GM04504 (cell line): ENCODE measurements at places on chromosomes 7 and 10.

GRCh38 chr7:81138870-81139269, 220.0 kb upstream of the SEMA3C start:
- no peak for DNase-seq

GRCh38 chr7:20730611-20731010, 56.1 kb downstream of the SP8 start:
- no peak for DNase-seq

- no peak for DNase-seq
These were observed 104.2 kb downstream of the ADK start for GRCh38 chr10:74255214-74255613.

- no peak for DNase-seq
These were observed 202.8 kb upstream of the DKK1 start for GRCh38 chr10:52111101-52111891.

GRCh38 chr10:11715815-11716494, 26.2 kb upstream of the ECHDC3 start:
- DNase-seq: no peak

GRCh38 chr7:140192620-140193019, 15.8 kb upstream of the KDM7A start:
- no peak for DNase-seq

GRCh38 chr10:14798636-14799035, 23.9 kb upstream of the FAM107B start:
- DNase-seq: no peak

DNA sequence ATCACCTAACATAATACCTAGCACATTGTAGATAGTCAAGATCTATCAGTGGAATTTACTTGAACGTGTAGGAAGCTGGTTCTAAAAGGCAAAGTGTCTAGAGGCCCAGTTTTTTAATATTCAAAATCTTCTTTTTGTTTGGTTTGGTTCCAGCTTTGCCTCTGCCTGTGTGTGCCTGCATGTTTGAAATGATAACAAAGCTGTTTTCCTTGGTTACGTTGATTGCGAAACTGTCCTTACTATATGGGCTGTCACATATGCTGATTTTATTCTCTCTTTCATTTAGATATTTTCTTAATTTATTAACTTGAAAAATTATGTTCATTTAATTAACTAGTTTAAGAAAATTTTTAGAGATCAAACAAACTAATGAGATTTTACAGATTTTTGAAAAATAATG, 237.3 kb downstream of the SEMA3A start:
- DNase-seq: no peak

DNA sequence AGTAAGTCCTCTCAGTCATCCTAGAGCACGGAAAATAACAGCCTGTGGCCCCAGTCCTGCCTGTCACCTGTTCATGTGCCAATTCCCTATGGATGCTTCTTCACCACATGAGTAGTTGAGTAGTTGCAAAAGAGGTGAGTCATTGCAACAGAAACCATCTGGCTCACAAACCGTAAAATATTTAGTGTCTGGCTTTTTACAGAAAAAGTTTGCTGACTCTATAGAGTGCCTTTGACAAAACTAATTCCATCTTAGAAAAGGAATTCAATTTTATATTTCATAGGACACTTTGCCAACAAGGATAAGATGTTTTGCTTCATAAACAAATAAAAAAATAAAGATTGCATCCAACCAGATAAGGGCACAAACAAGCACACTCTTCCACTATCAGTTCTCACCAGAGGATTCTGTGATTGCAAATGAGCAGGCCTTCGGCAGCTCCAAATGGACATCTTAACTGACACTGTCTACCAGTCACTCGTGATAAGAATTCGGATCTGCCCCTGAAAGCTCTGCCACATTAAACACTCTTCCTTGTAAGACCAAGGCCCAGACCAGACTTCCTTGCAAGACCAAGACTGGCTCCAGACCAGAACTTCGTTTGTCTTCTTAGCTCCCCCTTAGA, 242.7 kb upstream of the SEMA3C start:
- peak; percentile 85 for DNase-seq

DNA sequence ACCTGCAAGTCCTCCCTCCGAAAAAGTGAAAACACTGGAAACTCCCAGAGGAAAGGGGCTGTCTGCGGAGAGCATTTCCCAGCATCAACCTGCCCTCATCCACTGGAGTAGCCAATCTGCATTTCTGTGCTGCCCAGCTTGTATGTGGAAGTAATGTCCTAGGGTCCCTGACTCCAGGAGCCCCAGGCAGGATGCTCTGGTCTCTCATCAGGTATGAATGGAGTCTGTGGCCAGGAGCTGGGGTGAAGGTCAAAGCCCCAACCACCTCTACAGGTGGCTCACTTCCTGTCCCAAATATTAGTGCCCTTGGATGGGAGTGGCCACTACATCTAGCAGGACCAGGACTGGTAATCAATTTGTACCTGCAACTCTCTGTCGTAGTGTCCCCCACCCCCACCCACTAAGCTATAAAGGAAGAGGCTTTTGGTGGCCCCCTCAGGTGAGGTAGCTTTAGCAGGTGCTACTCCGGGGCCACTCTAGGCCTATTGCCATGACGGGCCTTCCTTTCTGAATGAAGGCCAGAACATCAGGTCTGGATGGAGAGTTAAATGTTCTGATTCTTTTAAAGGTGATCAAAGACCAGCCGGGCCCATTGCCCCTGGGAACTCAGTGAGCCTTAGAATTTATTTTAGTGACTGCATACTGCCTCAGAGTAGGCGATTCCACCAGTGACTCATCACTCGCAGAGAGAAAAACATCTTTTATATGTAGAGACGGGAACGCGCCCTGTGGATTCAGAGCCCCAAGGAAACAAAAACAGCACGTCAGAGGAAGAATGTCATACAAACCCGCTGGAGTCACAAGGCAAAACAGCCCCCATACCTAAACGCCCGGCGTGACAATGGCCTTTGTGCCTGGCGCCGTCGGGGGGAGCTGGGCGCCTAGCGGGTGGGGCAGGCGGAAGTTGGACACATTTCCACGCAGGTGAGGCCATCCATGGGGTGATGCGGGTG, 13.0 kb downstream of the EN2 start:
- DNase-seq: no peak

DNA sequence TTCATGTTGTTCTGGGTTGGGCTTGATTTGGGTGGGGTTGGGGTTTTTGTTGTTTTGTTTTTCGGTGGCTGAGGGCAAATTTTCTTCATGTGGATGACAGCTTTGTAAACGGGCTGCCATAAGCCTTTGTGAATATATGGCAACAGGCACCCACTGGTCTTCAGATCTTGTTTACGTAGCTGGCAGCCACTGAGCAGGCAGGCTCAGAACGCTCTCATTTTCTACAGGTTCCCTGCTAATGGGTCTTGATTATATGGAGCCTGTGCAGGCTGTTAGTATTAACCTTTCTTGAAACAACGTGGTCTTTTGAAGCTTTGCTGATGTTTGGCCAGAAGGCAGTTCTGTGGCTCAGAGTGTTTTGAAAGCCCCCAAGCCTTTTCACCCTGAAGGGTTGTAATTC, 199.7 kb downstream of the TNS3 start:
- no peak for DNase-seq

- no peak for DNase-seq
These were observed 238.7 kb upstream of the PRSS58 start for GRCh38 chr7:142496545-142496991.

DNA sequence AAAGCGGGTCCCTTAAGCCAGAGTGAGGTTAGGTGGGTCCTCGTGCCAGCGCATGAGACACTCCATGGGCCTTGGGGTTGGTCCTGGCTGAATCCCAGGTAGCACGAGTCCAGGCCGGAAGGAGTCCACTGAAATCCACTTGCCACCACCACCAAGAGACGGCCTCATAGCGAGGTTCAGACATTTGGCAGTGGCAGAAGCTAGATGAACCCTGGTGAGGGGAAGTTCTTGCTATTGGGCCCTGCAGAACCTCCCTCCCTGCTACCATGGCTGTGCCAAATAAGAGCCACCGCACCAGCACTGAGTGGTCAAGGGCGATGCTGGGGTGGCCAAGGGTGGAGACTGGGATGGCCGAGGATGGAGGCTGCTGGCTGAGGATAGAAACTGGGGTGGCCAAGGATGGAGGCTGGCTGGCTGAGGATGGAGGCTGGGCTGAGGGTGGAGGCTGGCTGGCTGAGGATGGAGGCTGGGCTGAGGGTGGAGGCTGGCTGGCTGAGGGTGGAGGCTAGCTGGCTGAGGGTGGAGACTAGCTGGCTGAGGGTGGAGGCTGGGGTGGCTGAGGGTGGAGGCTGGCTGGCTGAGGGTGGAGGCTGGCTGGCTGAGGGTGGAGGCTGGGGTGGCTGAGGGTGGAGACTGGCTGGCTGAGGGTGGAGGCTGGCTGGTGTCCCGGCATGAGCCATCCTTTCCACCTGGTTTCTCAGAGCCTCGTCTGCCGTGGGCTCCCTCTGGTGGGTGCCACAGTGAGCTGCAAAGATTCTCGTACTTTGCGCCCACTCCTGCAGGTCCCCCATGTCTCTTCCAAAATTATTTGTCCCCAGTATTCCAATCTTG, 88.2 kb downstream of the ELFN1 start:
- DNase-seq: no peak

- DNase-seq: no peak
These were observed 253.3 kb downstream of the DIP2C start for GRCh38 chr10:436013-436697.

GRCh38 chr10:115945701-115946445, 327.1 kb downstream of the GFRA1 start:
- no peak for DNase-seq

DNA sequence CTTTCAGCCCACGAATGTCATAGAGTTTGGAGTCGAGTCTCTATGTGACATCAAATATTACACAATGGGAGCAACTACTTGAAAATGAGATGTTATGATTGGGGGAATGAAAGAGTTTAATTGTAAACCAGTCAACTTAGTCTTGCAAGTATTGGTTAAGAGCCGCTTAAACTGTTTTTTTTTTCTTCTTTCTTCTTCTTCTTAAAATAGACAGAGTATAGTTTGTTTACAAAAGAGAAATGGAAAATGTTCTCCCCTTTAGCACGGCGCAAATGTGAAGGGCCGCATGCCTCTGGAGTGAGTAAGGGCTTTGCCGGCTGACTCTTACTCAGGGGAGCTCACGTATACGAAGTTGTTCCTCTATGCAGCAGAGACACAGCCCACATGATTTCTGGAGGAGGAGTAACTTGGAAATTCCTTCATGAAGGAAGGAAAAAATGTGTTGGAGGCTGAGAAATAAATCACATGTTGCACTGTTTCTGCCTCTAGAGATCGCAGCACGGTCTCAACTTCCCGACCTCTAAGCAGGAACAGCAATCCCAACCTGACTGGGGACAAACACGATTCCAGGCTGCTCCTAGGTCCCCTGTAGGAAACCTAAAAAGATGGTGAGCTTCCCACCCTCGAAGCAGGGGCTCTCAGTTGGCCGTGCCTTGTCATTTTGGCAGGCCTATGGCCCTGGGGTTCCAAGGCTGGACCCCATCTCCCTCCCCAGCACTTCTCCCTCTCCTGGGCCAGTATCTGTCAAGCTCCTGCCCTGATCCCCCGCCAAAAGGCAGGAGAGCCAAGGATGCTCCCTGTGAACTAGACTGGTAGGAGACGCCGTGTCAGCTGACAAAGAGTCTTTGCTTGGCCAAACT, 44.8 kb downstream of the MYOF start:
- peak; percentile 98 for DNase-seq

- no peak for DNase-seq
These were observed 68.0 kb downstream of the PTPRZ1 start for GRCh38 chr7:121940918-121941317.

DNA sequence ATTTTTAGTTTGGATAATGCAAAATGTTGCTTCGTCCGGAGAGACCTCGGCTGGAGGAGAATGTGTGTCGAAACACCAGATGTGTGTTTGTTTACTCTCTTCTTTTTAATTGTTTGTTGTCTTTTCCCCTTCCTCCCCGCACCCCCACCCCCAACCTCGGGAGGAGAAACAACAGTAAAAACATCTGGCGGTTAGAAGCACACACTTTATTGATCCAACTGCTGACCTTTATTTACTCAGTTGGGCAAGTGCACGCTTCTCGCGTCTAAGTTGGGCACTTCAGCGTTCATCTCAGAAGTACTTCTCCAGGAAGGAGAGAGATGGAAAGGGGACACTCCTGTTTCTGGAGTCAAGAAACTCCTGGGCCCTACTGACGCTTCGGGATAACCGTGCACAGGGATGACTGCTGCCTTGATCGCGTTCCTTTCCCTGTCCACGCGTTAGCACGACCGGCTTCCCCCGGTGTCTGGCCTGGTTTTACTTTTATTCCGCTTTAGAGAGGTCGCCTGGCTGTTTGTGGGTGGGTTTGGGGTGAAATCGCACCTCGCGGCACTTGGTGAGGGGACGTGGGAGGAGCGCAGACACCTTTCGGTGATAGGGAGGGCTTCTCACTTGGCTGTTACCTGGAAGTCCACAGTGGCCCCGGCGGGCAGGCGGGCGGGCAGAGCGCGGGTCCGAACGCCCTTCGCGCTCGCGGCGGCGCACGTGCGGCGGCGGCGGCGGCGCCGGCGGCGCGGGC, 168.3 kb upstream of the PPP1R3A start:
- DNase-seq: no peak

DNA sequence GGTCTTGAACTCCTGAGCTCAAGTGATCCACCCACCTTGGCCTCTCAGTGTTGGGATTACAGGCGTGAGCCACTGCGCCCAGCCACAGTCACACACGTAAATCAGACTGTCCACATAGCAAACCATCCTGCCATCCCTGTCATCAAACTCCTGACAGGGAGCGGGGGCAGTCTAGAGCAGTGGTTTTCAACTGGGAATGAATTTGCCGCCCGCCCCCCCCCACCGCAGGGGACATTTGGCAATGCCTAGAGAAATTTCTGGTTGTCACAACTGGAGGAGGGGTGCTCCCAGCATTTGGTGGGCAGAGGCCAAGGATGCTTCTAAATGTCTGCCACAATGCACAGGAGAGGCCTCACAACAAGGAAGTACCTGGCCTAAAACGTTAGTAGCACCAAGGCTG, 24.1 kb downstream of the CAMK2G start:
- DNase-seq: no peak

GRCh38 chr7:37304921-37305320, 143.7 kb downstream of the ELMO1 start:
- DNase-seq: no peak

- no peak for DNase-seq
These were observed 80.7 kb downstream of the MAD1L1 start for GRCh38 chr7:2151801-2152612.

GRCh38 chr7:72268796-72269195, 143.3 kb downstream of the CALN1 start:
- no peak for DNase-seq

- DNase-seq: no peak
These were observed 343.9 kb downstream of the ABCA13 start for GRCh38 chr7:48515171-48515570.

- no peak for DNase-seq
These were observed 581 bp downstream of the FAM3C start for GRCh38 chr7:121395494-121395960.
